ENCODE measurements at places on chromosomes 7 and 10.

DNA sequence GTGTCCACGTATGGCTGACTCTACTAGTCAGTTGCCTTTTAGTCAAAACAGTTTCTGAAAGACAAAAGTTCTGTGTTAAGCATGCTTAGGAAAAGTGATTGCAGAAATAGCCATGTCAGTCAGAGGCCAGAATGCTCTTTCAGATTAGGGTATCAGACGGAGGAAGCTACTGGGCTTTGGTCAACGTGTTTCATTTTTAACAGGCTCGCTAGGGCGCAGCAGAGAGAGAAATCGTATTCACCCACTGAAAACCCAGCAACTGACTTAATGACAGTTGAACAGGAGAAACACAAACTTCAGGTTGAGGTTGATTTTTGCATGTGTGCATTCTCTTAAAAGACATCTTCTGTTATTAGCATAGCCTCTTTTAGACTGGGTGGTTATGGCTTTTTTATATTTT, 322.6 kb upstream of the KIAA1217 start:
- DNase-seq, result no peak

DNA sequence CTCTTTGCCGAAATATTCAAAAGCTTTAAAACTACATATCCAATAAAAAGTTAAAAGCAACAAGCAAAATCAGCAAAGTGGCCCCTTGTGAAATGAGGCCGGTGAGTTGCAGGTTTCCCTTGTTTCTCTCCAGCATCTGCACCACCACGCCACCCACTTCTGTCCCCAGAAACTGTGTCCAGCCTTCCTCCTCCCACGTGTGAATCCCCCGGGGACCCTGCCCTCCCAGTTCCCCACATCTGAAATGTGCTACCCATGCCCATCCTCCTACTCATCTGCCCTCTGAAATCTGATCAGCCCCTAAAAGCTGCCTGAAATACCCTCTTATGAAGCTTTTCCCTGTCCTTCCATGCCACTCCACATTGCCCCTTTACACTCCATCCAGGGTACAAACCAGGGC, 3.8 kb downstream of the ALOX5 start:
- no peak for DNase-seq

- DNase-seq, result no peak
Observed at GRCh38 chr10:84743483-84743882, 415.1 kb downstream of the CCSER2 start.

GRCh38 chr10:116669832-116670644, 49.3 kb downstream of the PNLIPRP2 start:
- DNase-seq, result no peak

- no peak for DNase-seq
Observed at GRCh38 chr10:86371691-86372090, 5.1 kb upstream of the GRID1 start.

DNA sequence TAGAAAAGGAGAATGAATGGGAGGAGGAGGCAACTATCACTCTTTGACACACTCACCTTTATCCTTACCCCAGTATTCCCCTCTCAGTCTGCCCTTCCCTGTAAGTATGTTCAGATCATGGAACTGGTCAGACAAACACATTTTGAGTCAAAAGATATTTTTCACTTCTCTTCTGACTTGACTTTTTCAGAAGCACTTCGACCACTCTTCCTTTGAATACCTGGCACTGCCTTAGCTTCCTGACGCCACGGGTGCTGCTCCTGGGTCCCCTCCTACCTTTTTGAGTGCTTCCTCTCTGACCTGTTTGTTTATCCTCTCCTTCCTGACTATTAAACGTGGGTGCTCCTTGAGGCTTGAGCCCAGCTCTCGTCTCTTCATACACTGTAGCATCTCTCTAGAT, 19.8 kb upstream of the C10orf67 start:
- no peak for DNase-seq

GRCh38 chr10:132103116-132103910, 37.6 kb downstream of the JAKMIP3 start:
- DNase-seq, result no peak

DNA sequence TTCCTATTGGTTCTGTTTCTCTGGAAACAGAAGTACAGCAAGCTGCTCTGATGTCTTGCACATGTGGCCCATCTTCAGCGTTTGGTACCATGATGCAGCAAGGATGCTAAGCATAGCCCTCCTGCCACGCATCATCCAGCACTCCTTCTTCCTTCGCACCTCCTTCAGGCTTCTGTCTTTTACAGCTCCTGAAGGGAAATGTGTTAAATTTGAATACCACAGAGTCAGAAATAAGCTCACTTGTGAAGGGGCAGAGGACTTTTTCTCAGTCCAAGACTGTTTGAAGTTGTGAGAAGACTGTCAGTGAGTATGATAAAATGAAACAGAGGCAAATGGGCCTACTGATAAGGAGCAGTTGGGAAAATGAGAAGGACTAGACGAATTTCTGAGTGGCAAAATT, 20.7 kb downstream of the TSPAN13 start:
- DNase-seq, result no peak

All from activated CD4-positive, alpha-beta T cell treated with anti-CD3 and anti-CD28 coated beads, Interleukin-2, amount 50 U/mL, for 4 hours (primary cell).